ENCODE measurements at places on chromosomes 16 and 17.

DNA sequence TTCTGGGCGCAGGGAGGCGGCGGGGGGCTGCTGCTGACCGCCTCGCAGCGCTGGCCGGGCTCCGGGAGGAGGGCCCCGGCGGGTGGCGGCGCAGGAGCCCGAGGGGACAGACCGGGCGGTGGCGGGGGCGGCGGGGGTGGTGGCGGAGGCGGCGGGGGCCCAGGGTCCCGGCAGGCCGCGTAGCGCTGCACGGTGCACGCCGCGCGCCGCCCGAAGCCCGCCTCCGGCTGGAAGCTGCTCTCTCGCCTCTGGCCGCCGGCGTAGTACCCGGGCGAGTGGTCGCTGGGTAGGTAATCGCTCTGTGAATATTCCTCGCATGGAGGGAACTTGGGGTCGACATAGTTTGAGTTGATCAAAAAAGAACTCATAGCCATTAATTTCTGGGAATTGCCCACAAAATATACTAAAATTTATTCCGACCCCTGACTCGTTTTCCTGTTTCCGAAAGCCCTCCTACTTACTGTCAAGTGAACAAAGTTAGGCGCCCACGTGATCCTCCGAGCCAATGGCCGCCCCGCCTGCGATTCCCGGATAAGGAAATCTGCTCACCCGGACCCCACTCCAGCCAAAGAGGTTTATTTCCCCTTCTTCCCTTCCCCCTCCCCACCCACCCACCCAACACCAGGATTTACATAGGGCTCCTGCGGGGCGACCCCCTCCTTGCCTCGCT, at the start of gene HOXB4:
TSS of gene HOXB4 (minus strand) at position 405 of the 670 bp plus-strand sequence. CDS start at position 374, 31 bp downstream.
- DNase-seq, result peak; percentile 73
- peak within 1 kb of the TSS; percentile 60 for H3K4me3 ChIP-seq
- H3K27me3 ChIP-seq, result peaks cover 51% of the 10 kb centered on the region
- H3K36me3 ChIP-seq, result no peaks in the 10 kb centered on the region
- H3K4me1 ChIP-seq, result peaks cover 47% of the 10 kb centered on the region

DNA sequence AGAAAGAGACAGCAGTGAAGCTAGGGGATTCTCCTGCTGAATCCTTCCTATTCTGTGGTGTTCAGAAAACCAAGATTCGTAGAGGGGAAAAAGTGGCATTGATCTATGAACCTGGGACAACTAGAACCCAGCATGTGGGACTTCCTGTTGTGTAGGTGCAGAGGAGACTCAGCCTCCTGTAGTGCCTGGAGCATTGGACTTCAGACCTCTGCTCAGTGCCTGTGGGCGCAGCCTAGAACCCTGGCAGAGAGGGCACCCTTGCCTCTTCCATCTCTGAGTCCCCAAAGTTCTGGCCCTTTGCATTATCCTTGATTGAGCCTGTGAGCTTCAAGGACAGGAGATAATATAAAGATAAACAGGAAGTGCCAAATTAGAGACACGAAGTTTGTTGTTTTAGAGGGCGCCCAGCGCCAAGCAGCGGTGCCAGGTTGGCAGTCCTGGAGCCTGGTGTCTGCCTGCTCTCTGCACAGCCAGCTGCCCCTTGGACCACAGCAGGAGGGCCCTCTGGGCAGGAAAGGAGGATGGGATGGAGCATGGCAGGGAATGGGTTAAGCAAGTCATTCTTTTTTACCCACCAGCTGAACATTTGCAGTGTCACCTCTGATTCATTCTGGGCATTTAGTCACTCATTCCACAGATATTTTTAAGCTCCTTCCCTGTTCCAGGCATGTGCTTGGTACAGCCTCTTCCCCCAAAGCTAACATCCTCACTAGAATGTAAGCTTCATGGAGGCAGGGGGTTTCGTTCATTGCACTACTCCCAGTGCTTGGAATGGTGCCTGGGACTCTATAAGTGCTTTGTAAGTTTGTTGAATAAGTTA, 11.9 kb upstream of the SP6 start:
- no peak overlapping the region for H3K27ac ChIP-seq
- no peaks in the 10 kb centered on the region for H3K36me3 ChIP-seq
- no peak for DNase-seq
- H3K4me1 ChIP-seq, result peaks cover 12% of the 10 kb centered on the region
- H3K27me3 ChIP-seq, result peaks cover 53% of the 10 kb centered on the region

- H3K4me3 ChIP-seq, result no peak overlapping the region
- peaks cover 26% of the 10 kb centered on the region for H3K4me1 ChIP-seq
- no peaks in the 10 kb centered on the region for H3K27me3 ChIP-seq
Observed at GRCh38 chr17:82875407-82875856, 35.6 kb upstream of the ZNF750 start.

DNA sequence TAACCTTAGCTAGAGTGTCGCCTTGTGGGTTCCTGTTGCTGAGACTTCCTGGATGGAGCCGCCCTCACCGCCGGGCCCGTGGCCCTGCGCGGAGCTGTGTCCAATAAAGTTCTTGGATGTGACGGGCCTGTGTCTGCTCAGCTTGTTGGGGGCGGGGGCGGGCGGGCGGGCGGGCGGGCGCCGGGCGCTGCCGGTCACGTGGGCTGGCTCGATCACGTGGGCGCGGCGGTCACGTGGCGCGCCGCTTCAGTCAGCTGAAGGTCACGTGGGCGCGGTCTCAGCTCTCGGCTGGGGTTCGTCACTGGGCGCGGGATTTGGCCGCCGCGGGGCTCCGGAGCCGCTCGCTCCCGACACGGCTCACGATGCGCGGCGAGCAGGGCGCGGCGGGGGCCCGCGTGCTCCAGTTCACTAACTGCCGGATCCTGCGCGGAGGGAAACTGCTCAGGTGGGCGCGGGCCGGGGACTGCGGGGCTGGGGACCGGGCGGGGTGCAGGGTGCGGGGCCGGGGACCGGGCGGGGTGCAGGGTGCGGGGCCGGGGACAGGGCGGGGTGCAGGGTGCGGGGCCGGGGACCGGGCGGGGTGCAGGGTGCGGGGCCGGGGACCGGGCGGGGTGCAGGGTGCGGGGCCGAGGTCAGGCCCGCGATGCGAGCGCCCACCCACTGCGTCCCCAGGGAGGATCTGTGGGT, at the start of gene AMDHD2:
TSS of gene AMDHD2 (plus strand) at position 275 of the 687 bp plus-strand sequence. CDS start at position 363, 88 bp downstream.
- H3K36me3 ChIP-seq, result peaks cover 8% of the 10 kb centered on the region
- H3K4me3 ChIP-seq, result peak within 1 kb of the TSS; percentile 75
- peaks cover 27% of the 10 kb centered on the region for H3K4me1 ChIP-seq
- peak; percentile 86 for DNase-seq
- H3K27ac ChIP-seq, result peak within 1 kb of the TSS; percentile 97
- H3K27me3 ChIP-seq, result no peaks in the 10 kb centered on the region

GRCh38 chr17:9647014-9647413, 1.7 kb downstream of the USP43 start:
- peaks cover 12% of the 10 kb centered on the region for H3K27me3 ChIP-seq
- H3K4me1 ChIP-seq, result peaks cover 38% of the 10 kb centered on the region
- no peak overlapping the region for H3K27ac ChIP-seq
- no peaks in the 10 kb centered on the region for H3K36me3 ChIP-seq
- H3K4me3 ChIP-seq, result peak overlapping the region; percentile 93
- no peak for DNase-seq
